Stimulated activated CD8-positive, alpha-beta memory T cell treated with anti-CD3 and anti-CD28 coated beads, Interleukin-15, amount 100 ng/mL, for 24 hours (primary cell): ENCODE measurements at places on chromosomes 6 and 20.

DNA sequence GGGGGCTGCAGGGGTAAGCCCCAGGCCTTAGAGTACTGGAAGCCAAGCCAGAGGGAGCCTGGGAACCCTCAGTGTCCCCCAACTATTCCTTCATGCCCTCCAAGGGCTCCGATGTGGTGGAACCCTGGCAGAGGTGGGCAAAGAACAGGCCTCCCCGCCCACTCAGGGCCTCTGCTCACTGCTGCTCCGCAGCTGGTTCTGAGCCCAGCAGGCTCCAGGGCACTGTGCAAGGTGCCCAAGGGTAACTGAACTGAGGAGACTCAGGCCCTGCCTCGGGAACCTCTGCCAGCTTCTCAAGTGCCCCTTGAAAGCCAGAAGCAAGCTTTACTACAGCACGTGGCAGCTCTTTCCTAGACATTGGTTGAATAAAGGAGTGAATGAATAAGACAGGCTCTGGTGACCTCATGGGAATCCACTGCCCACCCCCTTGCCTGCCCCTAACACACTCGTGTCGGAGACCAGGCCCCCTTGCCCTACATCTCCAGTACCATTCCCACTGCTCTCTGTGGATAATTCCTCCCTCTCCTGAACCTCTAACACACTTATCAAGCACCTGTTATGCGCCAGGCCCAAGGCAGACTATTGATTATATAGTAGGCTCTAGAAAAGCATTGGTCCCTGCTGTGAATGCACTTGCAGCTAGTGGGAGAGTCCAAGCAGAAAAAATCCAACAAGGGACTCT is 55.0 kb downstream of the TOX2 start:
- DNase-seq, result no peak

DNA sequence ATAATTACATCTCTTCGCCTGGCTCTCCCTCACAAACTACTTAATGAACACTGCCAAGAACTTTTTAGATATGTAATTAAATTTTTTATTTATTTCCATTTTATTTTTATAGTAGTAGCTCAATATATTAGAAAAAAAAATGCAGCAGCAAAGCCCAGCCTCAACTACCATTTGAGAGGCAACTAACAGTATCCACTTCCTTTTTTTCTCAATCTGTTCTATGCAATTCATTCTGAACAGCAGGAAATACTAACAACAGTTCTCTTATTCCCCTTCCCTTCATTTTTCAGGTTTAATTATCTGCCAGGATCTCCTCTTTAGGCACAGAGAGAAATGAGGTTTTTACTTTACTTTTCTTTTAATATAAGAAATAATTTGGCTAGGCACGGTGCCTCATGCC is 112.7 kb downstream of the ZNF217 start:
- no peak for DNase-seq

DNA sequence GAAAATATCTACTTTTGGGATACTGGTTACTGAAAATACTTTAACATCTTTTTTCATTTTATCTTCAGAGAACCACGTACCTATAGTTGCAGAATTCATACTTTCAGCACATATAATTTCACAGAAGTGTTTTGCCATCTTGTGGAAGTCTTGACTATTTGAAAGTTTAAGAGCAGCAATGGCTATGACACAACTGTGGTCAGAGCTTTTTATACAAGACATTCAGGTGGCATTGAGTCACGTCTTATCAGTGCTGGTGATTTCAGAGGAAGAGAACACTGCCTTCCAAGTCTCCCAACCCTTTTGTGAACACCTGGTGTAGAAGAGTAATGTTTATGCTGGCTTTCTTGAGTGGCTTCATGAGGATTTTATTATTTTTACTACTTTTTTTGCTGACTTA is 171.6 kb downstream of the ARID1B start:
- DNase-seq, result no peak

DNA sequence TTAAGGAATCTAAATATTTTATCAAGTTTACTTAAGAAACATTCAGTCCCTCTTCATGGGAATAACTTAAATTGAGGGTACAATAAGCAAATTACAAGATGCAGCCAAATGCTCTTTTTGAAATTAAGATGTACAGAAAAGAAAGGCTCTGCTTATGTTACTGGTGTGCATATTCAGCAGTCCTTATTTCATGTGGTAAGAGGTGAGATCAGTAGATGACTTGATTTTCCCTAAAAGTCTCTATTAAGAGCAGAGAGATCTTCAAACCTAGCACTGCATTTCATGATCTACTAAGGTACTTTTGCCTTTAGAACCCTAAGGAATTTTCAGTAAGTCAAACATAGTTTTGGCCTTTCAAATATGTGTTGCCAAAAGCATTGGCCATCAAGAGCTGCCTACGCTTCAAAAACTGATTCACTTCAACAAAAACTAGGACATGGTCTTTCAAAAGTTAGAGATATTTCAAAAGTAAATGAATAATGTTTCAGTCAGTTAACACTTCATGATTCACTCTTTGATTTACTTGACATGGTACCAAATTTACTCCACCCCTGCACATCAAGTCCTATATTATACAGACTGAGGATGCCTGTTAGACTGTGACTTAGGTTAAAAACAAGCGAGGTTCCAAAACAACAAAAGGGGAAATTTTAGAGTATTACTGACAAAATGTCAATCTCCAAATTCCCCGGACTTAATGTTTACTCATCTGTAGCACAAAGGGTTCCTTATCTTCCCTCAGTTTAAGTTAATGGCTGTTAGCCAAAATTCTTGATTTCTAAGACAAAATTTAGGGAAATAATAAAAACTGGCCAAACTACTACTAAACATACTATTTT is 19.2 kb downstream of the C6orf62 start:
- no peak for DNase-seq

DNA sequence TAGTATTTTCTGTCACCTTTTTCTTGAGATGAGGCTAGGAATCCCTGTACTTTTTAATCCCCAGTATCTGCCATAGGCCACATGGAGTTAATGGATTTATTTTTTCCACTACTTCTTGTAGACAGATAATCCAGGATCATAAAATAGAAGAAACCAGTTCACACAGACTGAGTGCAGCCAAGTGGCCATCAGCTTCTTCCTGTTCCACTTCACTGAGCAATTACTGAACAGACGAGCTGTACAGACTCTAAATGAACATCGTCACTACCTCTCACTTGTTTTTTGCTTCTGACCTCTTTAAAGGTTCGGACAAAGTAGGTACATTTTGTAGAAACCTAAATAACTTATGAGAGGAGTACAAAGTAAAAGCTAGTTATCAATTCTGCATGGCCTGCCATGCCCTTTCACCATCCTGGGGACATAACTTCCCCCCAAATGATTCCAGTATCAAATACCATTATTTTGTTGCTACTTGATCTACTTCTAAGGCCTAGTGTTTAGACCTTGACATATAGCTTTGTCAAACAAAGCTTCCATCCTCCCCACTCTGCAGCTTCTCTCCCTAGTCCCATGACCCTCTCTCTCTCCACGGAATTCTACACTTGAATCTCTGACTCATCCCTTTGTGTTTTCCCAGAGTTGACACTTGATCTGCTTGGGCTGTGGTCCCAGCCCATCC is 34.4 kb upstream of the ARHGAP18 start:
- DNase-seq, result no peak

- DNase-seq, result no peak
These were observed 34.5 kb upstream of the HBS1L start for GRCh38 chr6:135088818-135089809.

DNA sequence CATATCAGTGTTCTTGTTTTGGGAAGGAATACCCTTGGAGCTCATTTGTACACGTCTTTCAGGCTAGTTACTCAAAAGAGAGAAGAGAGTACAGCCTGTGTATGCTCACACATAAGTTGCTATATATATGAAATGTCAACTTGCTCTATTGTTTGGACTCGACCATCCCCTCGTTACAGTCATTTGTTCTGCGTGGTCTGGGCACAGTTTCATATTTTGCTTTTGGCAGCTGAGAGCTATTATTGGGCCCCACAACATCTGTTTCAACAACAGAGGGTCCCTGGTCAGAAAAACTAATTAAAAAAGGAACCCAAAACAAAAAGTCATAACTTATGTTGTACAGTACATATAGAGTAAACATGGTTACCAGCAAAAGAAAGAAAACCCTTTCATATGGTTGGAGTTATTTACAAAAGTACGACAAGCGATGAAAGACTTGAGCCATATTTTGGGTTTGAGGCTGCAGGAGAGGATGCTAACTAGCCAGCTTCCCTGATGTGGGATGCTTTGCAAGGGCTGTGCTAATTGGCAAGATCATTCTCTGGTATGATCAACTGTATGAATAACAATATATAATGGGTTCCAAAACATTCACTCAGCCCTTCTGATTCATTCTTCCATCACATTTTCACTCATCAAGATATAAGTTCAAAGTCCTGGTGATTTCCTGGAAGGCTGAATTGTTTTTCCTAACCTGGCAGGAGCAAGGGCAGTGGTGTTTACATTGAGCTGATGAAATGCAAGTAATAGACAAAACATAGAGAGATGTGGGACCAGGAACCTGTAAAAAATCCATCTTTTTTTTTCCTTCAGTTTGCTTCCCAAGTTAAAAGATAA is 137.9 kb downstream of the RPS12 start:
- no peak for DNase-seq

DNA sequence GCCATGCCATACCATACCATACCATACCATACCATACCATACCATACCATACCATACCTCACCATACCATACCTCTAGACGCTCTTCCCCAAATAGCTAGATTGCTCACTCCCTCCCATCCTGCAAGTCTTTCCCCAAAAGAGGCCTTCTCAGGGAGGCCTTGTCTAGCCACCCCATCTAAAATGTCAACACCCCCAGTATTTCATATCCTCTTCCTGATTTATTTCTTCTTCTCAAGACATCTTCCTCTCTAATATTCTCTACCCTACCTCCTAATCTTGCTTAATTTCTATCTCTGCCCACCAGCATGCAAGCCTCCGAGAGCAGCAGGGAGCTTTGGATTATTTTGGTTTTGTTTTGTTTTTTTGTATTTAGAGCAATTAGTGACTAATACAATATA is 225.2 kb upstream of the RREB1 start:
- no peak for DNase-seq

DNA sequence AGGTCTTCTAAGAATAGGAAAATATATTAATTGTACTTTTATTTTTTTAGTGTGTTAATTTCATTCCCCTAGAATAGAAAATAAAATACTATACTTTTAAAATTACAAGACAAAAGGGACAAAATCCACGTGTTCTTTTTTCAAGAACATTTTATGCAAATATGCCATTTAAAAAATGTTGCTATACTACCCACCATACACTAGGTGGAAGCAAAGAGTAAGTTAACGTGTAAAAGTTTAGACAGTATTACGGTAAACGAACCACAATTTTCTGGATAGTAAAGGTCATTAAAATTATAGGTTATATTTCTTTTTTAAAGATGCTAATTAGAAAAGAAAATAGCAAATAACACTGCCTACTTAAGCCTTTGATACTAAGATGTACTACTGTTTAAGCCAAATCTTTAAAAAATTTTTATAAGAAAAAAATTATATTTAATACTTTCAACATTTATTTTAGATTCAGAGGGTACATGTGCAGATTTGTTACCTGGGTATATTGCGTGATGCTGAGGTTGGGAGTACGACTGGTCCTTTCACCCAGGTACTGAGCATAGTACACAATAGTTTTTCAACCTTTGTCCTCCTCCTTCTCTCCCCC is 287.6 kb downstream of the PHF3 start:
- DNase-seq, result no peak

DNA sequence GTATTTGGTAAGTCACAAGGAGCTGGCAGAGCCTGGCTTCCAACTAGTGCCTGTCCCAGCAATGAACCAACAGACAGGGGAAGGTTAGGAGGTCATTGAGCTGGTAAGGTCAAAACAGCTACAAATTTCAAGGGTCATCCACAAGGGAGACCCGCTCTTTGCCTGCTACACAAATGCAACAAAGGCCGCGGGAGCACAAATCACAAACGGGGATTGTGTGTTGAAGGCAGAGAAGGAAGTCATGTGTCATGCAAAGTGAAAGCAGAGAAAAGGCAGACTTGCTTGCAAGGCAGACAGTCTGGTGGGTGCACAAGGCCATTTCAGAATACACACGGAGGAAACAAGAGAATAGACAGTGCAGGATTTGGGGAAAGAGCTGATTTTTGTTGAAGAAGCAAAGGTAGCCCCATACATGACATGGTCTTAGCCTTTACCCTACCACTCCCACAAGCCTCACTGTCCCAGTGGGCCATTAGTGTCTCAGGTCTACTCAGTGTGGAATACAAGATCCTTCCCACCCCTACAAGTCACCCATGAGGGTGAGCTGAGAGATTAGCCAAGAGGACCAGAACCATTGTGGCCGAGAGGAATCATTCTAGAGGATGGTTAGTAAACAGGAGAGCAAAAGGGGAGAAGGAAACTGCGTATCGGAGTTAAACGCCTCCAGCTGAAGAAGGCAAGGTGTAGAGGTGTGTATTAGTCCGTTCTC is 18.1 kb upstream of the SAMHD1 start:
- no peak for DNase-seq

GRCh38 chr6:66226109-66226508 is 519.1 kb upstream of the EYS start:
- DNase-seq, result no peak

GRCh38 chr6:166716910-166717617 is 90.0 kb upstream of the RPS6KA2 start:
- DNase-seq, result no peak

DNA sequence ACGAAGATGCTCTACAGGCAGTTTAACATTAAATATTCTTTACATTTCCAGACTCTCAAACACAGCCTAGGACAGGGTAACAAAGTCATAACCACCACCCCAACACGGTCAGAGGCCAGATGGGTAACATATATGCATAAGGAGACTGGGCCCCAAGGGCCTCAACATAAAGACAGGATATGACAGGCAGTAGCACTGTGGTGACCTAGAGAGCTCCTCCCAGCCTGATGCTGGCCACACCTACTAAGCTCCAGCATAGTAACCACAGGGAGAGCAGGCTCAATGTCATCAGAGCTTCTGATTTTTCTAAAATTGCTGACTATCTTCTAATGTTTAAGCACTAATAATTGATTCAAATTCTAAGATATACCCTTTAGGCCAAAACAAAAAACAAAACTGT is 21.7 kb downstream of the SMLR1 start:
- DNase-seq, result no peak

DNA sequence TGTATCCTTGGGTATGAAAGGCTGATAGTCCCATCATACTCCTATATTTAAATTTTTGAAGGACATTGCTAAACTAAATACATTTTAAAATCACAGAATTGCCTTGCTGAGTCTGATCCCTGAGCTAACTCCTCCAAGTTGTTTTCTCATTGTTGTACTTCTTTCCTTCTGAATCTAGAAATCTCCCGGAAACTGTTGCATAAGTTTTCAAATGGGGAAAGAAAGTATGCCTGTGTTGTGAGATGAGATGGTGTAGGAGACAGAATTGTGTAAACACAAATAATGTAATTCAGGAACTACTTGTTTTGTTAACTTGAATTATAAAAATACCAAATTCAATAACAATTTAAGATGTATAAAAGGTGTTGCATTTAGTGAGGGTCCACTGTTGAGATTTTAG is 7.3 kb downstream of the PNRC1 start:
- DNase-seq, result no peak

GRCh38 chr20:828987-829386 is 4.5 kb upstream of the FAM110A start:
- no peak for DNase-seq

DNA sequence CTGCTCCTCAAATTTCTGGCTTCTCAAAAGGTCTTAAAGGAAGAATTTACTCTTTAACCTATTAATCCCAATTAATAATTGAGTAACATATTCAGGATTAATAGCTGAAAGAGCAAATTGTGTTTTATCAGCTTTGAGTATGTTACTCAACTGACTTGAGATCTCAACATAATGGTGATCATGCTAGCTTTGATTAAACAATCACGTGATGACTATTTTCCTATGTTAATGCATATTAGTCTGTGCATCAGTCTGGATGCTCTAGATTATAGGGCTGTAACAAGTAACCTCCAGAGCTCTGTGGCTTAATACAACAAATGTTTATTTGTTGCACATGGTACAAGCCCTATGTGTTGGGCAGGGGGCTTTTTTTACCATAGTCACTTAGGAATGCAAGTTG is 313.4 kb upstream of the BTBD3 start:
- DNase-seq, result no peak
